COLO829 (cell line): ENCODE measurements at places on chromosomes 4 and X.

DNA sequence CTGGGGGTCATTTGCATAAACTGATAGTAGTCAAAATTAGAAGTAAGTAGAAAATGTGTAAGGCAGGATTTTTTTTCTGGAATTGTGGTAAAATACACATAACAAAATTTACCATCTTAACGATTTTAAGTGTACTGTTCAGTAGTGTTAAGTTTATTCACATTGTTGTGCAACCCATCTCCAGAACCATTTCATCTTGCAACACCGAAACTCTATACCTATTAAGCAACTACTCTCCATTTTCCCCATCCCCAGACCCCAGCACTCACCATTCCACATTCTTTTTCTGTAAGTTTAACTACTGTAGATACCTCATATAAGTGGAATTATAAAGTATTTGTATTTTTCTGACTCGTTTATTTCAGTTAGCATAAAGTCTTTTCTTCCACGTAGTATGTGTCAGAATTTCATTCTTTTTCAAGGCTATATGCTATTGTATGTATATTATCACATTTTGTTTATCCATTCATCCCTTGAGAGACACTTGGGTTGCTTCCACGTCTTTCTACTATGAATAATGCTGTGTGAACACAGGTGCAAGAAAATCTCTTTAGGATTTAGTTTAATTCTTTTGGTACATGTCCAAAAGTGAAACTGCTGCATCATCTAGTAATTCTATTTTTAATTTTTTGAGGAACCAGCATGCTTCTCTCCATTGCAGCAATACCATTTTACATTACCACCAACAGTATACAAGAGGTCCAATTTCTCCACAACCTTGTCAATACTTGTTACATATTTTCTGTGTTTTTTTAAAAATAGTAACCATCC, 39.1 kb upstream of the NSUN7 start:
- DNase-seq, result no peak

GRCh38 chr4:148097801-148098200, 344.4 kb downstream of the NR3C2 start:
- DNase-seq, result no peak

DNA sequence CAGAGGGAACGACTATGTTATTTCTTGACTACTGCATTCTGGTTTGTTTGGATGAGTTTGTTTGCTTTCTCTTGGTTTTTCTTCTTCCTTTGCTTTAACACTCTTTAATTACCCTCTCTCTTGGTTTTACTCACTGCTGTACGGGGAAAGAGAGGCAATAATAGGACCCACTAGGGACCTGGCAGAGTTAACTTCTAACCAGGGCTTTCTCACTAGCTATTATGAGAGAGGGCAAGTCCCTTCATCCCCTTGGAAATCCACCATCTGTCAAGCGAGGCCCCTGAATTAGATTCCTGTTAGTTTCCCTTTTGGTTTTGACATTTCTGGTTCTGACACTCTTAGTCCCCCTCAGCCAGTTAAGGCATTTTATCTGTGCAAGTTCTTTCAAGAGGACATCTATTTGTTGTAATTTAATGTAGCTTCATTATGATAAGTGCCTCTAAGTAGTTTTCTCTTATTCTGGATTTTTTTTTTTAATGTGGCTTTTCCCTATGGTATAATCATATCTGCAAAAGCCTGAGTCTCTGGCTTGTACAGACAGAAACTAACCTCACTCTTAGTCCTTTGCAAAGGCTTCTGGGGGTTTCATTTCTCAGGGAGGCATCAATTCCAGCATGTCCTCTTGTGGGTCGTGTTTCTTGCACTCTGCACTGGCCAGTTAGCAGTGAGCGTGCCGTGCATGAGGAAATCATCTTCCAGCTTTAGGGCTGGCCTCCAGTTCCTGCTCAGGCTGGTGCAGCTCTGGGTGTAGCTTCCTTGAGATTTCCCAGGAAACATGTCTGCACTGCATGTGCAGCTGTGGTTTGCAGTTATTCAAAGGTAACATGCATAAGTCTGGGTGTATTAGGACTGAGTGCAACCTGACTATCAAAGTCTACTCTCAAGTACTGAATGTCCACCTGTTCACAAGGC, 221.3 kb downstream of the STIM2 start:
- no peak for DNase-seq

DNA sequence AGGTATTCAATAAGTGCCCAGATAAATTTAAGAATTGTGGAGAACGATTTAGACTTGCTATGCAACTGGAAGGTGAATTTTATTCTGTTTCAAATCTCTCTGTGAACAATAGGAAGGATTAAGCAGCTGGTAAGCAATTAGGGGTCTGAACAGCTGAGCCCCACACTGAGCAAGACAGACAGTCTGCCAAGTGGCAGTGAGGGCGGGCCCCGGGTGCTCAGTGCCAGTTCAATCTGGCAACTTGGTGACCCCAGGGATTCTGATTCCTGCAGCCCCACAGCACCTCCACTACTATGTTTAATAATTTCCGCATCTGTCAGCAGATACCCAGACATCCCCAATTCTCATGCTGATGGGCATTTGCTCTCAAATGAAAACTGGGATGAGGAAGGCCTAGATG, 317.3 kb downstream of the PPP1R2C start:
- DNase-seq, result no peak

- DNase-seq, result peak; percentile 57
These were observed 108.0 kb downstream of the TMEM131L start for GRCh38 chr4:153573881-153574802.

DNA sequence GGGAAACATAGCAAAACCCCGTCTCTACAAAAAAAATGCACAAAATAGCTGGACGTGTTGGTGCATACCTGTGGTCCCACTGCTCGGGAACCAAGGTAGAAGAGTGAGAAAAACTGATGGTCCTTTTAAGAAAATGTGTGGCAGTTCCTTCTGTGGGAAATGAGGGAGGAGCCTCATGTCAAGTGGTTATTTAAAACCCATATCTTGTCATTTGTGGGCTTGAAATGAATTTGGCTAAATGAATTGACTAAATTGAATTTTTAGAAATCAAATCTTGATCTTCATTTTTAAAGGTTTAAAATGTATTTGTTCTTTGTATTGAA, 16.2 kb upstream of the LAMP2 start:
- peak; percentile 32 for DNase-seq

GRCh38 chr4:182449186-182449929, 206.2 kb downstream of the TENM3 start:
- DNase-seq, result no peak

DNA sequence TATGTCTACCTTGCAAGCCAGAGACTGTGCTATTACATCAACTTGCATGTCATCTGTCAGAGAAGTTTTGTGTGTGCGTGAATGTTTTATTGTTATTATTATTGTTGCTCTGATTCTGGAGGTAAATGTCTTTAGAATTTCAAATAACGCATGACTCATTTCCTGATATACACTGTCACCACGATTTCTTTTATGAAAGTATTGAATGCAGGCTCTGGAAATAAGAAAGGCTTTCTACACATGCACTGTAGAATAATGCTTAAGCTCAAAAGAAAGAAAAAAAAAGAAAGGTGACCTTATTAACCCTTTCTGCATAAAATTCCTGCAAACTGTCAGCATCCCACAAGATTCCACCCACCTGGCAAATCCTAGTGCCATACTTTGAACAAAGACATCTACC, 632.9 kb downstream of the ZNF674 start:
- no peak for DNase-seq

DNA sequence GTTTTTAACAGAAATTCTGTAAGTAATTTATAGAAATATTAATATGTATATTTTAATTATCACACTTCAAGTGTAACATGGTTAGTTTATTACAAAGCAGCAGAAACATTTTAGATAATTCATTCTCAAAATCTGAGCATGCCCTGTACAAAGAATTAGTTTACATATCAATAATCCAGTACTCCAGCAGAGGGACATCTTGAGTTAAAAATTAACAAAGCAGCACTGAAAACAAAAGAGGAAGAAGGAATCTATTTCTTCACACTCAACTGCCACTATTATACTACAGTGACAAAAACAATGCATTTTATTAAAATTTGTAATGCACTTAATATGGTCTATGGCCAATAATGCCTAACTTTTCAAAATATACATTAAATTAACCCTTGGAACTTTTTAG, 179.1 kb upstream of the KLHL4 start:
- DNase-seq, result peak; percentile 5

DNA sequence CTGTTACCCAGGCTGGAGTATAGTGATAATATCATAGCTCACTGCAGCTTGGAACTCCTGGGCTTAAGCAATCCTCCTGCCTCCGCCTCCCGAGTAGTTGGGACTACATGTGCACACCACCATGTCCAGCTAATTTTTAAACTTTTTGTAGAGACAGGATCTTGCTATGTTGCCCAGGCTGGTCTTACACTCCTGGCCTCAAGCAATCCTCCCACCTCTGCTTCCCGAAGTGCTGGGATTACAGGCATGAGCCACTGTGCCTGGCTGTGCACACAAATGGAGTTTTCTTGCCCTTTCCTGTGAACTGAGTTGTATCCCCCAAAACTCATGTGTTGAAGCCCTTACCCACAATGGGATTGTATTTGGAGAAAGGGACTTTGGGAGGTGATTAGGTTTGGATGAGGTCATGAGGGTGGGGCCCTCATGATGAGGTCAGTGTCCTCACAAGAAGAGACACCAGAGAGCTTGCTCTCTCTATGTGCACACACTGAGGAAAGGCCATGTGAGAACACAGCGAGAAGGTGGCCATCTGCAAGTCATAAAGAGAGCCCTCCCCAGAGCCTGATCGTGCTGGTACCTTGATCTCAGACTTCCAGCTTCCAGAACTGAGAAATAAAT, 40.1 kb downstream of the DDX3X start:
- no peak for DNase-seq

GRCh38 chr4:153943738-153944415, 155.0 kb upstream of the SFRP2 start:
- no peak for DNase-seq

DNA sequence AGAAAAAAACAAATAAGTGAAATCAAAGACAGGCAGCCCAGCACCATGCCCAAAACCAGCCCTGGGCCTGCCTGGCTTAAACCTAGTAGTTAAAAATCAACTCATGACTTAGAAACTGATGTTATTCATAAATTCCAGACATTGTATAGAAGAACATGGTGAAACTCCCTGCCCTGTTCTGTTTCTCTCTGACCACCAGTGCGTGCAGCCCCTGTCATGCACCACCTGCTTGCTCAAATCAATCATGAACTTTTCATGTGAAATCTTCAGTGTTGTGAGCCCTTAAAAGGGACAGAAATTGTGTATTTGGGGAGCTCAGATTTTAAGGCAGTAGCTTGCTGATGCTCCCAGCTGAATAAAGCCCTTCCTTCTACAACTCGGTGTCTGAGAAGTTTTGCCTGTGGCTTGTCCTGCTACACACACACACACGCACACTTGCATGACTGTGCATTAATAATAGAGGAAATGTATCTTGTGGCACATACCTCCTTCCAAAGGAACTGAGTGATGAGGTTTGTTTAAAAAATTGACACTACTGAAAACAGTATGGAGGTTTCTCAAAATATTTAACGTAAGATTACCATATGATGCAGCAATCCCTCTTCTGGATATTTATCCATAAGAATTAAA, 39.2 kb upstream of the UGT2B7 start:
- no peak for DNase-seq
